ENCODE measurements at places on chromosomes 16 and 17.

GRCh38 chr16:67961551-67961957, 6.9 kb downstream of the SLC12A4 start:
- DNase-seq, result no peak

DNA sequence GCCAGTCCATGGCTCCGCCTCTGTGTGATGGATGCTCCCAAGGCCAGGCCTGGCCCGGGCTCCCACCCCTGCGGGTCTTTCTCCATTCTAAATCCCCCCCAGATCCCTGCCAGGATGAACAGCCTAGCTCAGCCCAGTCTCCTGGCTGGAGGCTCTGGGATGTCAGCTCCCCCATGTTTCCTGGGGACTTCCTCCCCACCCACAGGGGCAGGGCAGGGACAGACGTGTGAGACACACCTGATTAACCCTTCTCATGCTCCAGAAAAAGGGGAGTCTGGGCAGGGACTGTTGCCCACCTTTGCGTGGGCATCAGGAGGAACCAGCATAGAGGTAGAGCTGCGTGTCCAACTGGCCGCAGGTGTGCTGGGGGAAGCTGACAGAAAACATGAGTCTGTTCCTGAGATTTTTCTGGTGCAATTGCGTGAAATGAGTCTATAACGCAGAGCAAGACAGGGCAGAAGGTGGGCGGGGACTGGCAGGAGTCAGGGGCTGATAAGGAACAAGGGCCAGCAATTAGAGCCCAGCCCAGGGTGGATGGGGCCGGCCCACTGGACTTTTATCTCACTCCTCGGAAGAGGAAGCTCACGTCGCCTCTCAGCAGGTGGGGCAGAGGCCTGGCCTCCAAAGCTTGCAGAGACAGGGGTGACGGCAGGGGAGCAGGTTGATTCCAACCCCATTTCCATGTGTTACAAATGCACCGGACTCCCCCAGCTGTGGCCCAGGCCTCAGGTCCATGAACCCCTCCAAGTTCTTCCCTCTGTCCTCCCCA, 238.2 kb downstream of the RBFOX3 start:
- no peak for DNase-seq

DNA sequence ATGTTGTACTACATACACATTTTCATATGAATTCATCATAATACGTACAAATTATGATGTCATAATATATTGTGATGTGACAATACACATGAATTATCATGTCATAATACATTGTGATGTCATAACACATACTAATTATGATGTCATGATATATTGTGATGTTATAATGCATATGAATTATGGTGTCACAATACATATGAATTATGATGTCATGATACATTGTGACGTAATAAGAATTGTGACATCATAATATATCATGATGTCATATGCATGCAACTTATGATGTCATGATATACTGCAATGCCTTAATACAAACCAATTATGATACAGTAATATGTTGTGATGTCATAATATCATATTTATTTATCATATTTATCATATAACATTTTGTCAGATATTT, 2074.3 kb downstream of the TP53TG3F start:
- DNase-seq, result no peak

DNA sequence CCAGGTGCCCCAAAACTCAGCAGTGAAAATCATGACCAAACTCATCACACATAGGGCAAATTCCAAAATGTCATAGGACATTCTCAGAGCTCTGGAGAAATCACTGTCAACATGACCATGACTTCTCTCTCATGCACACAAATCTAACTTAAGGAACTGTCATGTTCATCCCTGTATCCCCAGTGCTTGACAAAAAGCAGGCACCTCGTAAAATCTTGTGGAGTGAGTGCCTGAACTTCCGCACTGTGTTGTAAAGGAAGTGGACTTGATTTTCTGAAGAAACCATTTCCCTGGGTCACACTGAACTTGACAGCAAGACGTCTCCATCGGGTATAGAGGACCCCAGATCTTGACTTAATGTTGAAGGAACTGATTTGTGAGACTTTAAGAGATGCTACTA, 2.8 kb downstream of the KRT37 start:
- no peak for DNase-seq

DNA sequence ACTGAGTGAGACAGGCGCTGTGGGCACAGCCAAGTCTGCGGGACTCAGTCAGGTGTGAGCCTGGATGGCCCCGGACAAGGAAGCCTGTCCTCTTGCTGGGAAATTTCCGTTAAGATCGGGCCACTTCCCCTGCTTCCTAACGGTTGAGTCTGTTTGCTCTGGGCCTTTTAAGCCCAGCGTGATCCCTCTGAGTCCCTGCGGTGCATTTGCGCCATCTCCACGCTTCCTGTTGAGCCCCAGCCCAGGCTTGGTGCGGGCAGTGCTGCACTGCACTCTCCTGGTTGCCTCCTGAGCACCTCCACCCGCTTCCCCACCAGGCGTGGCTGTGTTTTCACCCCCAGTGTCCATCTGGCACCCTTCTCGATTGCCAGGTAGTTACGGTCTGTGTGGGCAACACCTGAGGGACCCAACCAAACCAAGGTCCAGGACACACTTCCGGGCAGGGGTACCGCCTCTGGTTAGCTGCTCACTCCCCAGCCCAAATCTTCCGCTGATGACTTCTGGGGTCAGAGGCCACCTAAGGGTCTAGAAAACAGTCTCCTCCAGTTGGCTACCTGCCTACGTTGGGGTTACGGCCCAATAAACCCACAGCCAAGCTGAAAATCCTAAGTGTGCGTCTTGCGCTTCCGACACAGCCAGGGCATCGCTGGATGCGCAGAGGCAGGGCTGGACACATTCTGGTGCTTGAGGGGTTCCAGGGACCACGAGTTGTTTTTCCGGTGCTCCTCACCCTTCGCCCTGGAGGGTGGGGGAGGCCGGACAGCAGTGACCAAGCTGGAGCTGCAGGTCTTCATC, 1.4 kb upstream of the SLC25A10 start:
- DNase-seq, result no peak

DNA sequence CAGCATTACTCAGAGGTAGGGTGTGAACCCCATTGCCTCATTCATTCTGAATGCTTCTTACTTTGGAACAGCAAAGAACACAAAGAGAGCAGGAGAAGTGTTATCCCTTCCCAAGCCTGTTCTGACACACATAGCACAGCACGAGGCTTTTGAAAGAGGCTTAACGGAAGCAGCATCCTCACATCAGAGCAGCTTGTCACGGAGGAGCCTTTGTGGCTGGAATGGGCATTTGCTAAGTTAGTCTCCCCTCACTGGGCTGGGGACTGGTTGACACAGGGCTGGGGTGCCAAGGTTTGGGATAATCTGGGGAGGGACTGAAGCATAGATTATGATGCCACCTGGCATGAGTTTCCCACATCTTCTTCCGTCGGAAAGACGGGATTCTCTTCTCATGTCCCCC, 167.5 kb upstream of the DNAH9 start:
- DNase-seq, result no peak

- no peak for DNase-seq
These were observed 40.8 kb downstream of the NOS2 start for GRCh38 chr17:27759528-27759927.

GRCh38 chr16:64532117-64532516, 589.7 kb downstream of the CDH11 start:
- DNase-seq, result no peak

GRCh38 chr17:72517413-72518158, 396.8 kb downstream of the SOX9 start:
- DNase-seq, result no peak

GRCh38 chr17:520447-521182, 168.0 kb upstream of the RPH3AL start:
- no peak for DNase-seq

DNA sequence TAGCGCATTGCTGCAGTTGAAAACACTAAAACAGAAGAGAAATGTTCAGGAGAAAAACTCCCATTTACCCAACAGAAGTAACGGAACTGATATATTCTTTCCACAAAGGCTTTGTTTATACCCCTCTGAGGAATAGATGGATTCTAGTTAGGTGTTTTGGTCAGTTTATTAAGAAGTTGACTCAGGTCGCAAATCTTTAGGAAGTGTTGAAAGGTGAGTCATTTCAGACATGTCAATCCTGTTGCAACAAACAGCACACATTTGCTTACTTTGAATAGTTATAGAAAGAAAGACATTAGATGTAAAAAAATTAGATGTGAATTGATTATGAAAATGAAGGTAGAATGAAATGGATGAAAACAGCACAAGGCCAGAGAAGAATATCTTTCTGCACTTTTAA, 941.0 kb downstream of the KCNJ2 start:
- no peak for DNase-seq

- DNase-seq, result no peak
These were observed 24.0 kb upstream of the SHISA6 start for GRCh38 chr17:11216976-11217375.

GRCh38 chr17:19705201-19705600, 11.2 kb downstream of the SLC47A2 start:
- DNase-seq, result no peak

DNA sequence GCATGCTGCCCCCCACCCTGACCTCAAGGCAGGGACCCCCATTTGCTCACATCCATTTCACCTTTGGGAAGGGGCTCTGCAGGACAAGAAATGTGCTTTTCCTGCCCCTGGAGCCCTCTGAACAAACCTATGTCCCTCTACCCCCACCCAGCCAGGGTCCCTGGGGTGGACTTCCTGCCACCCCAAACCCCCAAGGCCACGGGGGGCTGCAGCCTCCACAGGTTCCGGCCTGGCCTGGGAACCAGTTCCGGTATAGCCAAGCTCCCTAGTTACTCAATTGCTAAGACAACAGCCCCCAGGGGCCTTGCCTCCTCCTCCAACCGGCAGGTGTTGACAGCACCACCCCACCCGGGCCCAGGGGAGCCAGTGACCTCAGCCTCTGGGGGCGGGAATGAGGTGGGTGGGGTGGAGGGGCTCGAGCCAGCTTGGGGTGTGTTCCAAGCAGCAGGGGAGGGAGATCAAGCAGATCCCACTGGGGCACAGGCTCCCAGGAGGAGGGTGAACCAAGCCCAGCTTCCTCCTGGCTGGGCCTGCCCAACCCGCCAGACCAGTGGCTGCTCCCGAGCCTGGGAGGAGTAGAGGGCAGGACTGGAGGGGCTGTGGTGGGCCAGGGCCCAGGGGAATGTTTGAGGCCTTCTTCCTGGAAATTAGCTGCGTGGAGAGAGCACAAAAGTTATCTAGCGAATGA, 6.6 kb downstream of the PNMT start:
- DNase-seq, result no peak

GRCh38 chr17:79078476-79079190, 4.0 kb downstream of the ENGASE start:
- no peak for DNase-seq

DNA sequence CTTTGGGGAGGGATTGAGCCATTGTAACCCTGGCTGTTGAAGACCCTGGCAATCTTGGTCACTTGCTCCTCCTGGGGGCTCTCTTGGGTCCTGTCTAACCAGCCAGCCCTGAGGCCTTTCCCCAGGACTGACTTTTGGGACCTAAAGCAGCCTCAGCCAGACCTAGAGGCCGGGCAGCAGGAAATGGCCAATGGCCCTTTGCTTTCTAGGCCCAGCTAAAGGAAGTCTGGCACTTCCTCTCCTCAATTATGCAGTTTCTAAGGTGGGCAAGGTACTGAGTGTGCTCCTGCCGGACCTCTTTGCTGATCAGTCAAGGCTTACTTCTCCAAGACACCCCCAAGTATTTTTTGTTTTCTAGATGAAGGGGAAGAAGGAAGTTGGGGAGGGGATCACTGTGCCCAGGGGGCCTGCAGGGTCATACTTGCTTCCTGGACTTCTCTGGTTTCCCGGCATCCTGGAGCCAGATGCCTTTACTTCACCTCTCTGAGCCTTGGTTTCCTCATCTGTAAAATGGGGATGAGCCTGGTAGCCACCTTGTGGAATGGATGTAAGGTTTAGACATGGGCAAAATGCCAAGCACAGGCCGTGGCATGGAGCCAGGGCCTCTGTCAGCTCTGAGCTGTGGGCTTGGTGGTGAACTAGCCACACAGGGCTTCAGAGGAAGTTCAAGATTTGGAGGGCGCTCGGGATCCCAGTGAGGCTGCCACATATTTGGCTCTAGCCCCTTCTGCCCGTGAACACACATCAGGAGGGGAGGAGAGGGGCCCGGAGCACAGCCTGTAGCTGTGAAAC, 8.6 kb downstream of the CX3CL1 start:
- DNase-seq, result no peak

DNA sequence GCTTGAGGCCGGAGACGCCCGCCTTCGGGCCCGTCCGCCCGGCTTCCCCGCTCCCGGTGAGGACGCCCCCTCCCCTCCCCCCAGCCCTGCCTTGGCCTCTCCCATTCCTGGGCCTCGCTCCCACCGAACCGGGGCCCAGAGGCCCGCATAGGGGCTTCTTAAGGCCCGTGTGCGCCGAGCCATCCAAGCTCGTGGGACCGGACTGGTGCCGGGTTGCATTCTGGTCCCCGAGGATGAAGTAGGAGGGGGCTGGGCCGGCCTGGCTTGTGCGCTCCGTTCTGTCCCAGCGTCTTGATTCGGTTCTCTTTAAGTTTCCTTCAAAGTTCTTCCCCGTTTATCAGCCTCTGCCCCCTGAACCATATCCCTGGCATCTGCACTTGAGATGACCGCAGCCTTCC, 488 bp downstream of the SENP3 start:
- DNase-seq, result no peak

DNA sequence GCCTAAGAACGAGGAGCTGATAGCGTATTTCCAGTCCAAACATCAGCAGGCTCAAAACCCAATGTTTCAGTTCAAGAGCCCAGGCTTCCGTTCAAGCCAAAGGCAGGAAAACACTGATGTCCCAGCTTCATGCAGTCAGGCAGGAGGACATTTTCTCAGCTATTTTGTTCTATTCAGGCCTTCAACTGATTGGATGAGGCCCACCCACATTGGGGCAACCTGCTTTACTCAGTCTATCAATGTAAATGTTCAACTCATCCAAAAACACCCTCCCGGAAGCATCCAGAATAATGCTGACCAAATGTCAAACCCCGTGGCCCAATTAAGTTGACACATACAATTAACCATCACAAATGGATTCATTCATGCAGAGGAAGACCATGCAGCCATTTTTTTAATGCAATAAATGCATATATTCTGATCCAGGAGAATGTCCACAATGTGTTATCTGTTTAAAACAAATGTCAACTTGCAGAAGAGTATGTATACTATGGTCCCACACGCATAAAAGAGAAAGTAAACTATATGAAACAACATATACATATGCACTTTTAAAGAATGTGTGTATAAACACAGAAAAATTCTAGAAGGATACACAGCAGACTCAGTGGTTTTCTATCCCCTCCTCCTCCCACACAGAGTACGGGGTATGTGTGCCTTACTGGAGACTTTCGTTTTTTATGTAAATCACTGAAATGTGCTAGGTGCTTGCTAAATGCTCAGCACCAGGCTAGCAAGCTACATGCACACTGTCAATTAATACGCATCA, 28.8 kb upstream of the DYNLRB2 start:
- DNase-seq, result no peak

GRCh38 chr17:43118679-43119615, 6.2 kb downstream of the BRCA1 start:
- no peak for DNase-seq

- DNase-seq, result peak; percentile 85
These were observed at the start of gene PITPNC1 for GRCh38 chr17:67376737-67377487. TSS of gene PITPNC1 (plus strand) at chr17:67377281.

GRCh38 chr17:18031955-18032354, 7.0 kb downstream of the ATPAF2 start:
- DNase-seq, result no peak

GRCh38 chr16:8286348-8286747, 304.0 kb downstream of the TMEM114 start:
- DNase-seq, result no peak
